ENCODE measurements at places on chromosomes 7 and 10.

GRCh38 chr10:62130948-62131347 lies 137.7 kb downstream of the RTKN2 start:
- DNase-seq = peak; percentile 87

- DNase-seq = no peak
These were observed 285.7 kb downstream of the GLRX3 start for GRCh38 chr10:130421909-130422308.

- DNase-seq = no peak
These were observed 57.9 kb downstream of the MTPN start for GRCh38 chr7:135919071-135919841.

DNA sequence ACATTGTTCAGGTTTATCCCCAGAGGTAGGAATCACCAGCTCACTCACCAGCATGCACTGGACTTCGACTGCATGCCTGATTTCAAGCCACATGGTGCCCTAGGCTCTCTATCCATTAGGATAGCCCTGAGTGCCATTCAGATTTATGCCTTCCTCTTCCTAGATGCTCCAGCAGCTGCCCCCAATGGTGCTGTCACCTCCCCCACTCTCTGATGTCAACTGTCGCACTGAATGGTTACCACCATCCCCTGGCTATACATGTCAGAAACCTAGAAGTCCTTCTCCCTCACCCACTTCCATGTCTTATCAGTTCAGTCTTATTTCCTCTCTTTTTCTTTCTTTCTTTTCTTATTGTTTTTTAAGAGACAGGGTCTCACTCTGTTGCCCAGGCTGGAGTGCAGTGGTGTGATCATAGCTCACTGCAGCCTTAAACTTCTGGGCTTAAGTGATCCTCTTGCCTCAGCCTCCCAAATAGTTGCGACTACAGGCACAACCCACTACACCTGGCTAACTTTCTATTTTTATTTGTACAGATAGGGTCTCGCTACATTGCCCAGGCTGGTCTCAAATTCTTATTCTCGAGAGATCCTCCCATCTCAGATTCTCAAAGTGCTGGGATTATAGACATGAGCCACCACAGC lies 2.9 kb downstream of the SFXN4 start:
- DNase-seq = no peak

DNA sequence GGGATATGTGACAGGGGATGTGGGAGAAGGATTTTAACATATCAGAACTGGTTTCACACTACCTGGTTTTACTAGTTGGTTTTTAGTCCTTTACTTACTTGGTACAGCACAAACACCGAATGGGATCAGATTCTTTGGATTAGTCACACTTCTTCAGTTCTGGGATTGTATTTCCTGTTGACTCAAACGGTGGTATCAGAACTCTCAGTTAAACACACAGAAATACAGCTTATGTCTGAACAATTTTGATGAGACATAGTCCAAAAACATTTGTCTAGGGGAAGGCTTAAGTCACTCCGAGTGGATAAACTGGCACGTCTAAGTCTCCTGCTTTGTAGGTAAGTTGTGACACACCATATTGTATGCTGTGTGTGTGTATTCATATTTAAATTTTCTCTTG lies 480.5 kb downstream of the PHTF2 start:
- peak; percentile 56 for DNase-seq

- DNase-seq = peak; percentile 28
These were observed 95.2 kb downstream of the CLEC2L start for GRCh38 chr7:139618482-139619366.

- no peak for DNase-seq
These were observed 51.1 kb downstream of the ARMC3 start for GRCh38 chr10:22978918-22979317.

DNA sequence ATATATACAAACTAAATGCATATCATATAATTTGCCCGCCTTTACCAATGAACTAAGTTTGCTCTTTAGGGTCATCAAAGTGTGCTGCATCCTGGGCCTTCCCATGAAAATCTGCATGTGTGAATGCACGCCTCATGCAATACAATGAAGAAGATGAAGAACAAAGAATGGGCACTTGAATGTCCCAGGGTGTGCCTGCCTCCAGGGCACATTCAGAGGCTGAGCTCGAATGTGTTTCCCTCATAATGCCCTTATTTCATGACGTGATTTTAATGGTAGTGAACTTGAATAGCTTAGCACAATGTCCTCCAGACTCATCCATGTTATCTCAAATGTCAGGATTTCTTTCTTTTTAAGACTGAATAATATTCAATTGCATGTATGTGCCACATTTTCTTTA lies 824.9 kb downstream of the TNS3 start:
- no peak for DNase-seq

Data from astrocyte of the cerebellum (primary cell).